Vagina (tissue), 2 donors: ENCODE measurements at places on chromosomes 3 and 15.
A peak's percentile ranks its signal among the peaks of the same experiment; 100 is the strongest.

- H3K36me3 ChIP-seq = no peaks in the 10 kb centered on the region
- no peak for DNase-seq
- no peaks in the 10 kb centered on the region for H3K27me3 ChIP-seq
- no peak overlapping the region for H3K4me3 ChIP-seq
- no peaks in the 10 kb centered on the region for H3K4me1 ChIP-seq
Measured at GRCh38 chr3:62201438-62202035, 171.8 kb downstream of the FEZF2 start.

- no peaks in the 10 kb centered on the region for H3K27me3 ChIP-seq
- peaks cover 33% of the 10 kb centered on the region for H3K4me1 ChIP-seq
Measured at GRCh38 chr3:58116985-58117384, 93.8 kb downstream of the DNASE1L3 start.

DNA sequence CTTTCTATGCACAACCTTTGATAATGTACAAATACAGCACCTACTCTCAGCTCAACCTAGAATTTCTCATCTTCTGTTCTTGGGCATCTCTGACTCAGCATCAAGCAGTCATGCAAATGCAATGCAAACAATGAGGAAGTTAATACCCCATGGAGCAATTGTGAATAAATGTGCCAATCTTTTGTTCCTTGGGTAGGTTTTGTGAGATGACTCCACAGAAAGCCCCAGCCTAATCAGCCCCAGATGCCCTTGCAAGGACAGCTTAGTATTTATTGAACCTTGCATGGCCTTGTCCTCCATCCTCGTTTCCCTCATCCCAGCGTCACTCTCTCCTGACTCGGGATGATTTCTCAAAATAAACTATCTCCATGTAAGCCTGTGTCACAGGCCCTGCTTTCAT is 494.7 kb upstream of the NECTIN3 start:
- no peaks in the 10 kb centered on the region for H3K4me1 ChIP-seq
- no peak overlapping the region for H3K4me3 ChIP-seq
- no peak overlapping the region for H3K27ac ChIP-seq
- no peaks in the 10 kb centered on the region for H3K36me3 ChIP-seq
- no peaks in the 10 kb centered on the region for H3K27me3 ChIP-seq

DNA sequence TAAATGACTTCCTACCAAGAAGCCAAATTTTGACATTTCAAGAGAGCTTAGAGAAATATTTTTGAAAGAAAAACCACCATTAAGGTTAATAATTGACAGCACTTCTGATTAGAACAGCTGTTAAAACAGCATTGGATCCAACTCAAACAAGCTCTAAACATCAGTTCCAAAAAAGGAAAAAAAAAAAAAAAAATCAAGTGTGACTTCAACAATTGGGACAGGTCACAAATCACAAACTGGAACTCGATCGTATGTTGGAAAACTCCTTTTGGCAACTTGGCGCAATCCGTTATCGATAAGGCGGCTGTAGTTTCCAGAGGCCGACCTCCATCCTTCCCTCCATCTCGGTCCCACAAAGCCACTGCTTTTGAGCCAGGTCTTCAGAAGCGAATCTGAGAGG is 17.8 kb downstream of the TLE3 start:
- no peaks in the 10 kb centered on the region for H3K27me3 ChIP-seq
- DNase-seq = no peak
- no peak overlapping the region for H3K27ac ChIP-seq
- H3K4me3 ChIP-seq = no peak overlapping the region

- DNase-seq = no peak
- H3K27me3 ChIP-seq = no peaks in the 10 kb centered on the region
- peak overlapping the region; percentile 50 for H3K4me3 ChIP-seq
- peak overlapping the region; percentile 87 for H3K27ac ChIP-seq
Measured at GRCh38 chr15:38073178-38073946, 138.9 kb downstream of the TMCO5A start.

- no peak overlapping the region for H3K27ac ChIP-seq
- peaks cover 36% of the 10 kb centered on the region for H3K4me1 ChIP-seq
- H3K27me3 ChIP-seq = no peaks in the 10 kb centered on the region
- no peaks in the 10 kb centered on the region for H3K36me3 ChIP-seq
Measured at GRCh38 chr15:99473981-99474906, 91.5 kb upstream of the MEF2A start.

DNA sequence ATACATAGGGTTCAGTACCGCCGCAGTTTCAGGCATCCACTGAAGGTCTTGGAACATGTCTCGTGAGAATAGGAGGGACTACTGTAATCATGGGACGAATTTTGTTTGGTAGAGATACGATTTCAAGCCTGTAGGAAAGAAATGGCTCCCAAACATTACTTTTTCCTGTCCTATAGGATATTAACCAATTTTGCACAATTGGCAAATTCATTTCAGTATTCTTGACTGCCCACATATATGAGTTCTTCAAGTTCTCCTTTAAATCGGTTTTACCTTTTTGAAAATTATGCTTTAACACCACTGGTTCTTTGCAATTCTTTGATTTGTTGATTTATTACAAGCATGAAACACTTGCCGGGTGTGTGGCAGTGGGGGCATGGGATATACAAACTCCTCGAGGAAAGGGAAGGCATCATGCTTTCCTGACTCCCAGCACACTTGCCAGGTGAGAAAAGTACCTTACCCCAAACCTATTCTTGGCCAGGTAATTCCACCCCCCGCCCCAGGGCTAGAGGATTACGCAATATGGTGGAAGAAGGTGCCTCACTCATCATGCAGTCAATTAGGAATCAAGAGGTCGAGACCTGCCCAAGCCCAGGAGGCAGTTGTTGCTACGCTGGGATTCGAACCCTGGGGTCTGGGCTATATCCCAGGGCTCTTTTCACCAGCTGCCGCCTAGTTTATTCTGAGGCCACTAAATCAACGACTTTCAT is 584 bp upstream of the LARS2 start:
- H3K36me3 ChIP-seq = no peaks in the 10 kb centered on the region
- H3K4me3 ChIP-seq = peak overlapping the region; percentile 77
- DNase-seq = no peak
- H3K27me3 ChIP-seq = no peaks in the 10 kb centered on the region
- peaks cover 17% of the 10 kb centered on the region for H3K4me1 ChIP-seq

DNA sequence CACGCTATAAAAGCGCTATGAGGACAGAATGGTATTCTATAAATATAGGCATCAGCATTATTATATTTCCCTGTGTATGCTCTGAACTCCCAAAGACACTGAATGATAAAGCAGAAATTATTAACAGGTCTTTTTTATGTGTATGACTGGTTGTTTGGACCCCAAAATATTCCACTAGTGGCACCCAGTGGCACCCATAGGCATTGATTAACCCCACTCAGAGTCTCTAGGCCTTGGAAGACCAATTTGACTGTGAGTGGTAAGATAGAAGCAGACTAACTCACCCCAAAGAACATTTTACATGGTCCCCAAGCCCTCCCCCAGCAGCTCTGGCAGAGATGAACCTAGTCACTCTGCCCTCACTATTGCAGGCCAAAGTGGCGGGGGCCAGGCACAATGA is 45.4 kb upstream of the UBE2E1 start:
- H3K4me1 ChIP-seq = peaks cover 5% of the 10 kb centered on the region
- H3K36me3 ChIP-seq = no peaks in the 10 kb centered on the region
- H3K27ac ChIP-seq = no peak overlapping the region
- H3K4me3 ChIP-seq = no peak overlapping the region
- no peak for DNase-seq

DNA sequence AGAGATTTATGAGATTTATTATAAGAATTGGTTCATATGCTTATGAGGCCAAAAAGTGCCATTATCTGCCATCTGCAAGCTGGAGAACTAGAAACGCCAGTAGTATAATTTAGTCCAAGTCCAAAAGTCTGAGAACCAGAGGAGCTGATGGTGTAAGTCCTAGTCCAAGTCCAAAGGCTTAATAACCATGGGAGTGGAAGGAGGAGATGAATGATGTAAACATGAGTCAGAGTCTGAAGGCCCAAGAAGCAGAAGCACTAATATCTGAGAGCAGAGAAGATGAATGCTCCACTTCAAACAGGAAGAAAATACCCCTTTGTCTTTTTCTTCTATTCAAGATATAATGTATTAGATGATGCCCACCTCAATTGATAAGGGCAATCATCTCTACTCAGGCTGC is 185.7 kb downstream of the CGGBP1 start:
- H3K27ac ChIP-seq = no peak overlapping the region
- no peaks in the 10 kb centered on the region for H3K36me3 ChIP-seq
- no peaks in the 10 kb centered on the region for H3K4me1 ChIP-seq
- no peak for DNase-seq
- H3K27me3 ChIP-seq = no peaks in the 10 kb centered on the region

DNA sequence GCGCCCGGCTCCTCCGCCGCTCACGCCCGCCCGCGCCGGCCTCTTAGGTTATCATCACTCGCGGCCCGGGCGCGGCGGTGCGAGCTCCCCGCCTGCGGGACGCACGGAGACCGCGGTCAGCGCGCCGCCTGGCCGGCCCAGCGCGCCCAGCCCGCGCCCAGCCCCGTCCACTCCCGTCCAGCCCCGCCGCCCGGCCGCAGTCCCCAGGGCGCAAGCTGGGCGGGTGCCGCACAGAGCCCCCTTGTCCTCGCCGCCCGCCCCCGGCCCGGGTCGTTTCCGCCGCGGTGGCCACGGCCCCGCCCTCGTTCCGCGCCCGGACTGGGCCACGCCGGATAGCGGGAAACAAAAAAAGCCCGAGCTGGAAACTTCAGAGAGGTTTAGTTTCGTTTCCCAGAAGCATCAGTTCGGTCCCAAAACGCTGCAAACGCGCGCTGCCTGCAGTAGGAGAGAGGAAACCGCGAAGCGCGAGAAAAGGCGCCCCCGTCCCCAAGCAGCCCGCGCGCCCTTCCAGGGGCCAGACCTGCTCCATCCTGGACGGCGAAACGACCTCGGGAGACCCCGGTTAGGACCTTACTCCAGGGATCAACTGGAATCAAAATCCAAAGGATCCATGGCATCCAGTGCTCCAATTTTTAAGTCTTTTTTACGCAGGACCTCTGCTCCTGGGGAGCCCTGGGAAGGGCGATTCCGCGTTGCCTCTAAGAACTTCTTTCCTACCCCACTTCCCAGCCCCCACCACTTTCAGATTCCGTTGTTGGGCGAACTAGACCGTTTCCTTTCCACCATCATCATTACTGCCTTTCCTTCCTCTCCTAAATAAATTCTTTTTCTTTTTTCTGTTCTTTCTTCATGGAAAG is at the start of gene ATP10A:
ATP10A (minus strand) TSS at position 217 of the 857 bp plus-strand sequence. CDS start 231 bp downstream, outside the sequence.
- H3K4me1 ChIP-seq = peaks cover 37% of the 10 kb centered on the region
- no peaks in the 10 kb centered on the region for H3K36me3 ChIP-seq
- DNase-seq = no peak

- peaks cover 9% of the 10 kb centered on the region for H3K4me1 ChIP-seq
- H3K27ac ChIP-seq = no peak overlapping the region
- H3K27me3 ChIP-seq = no peaks in the 10 kb centered on the region
- DNase-seq = no peak
- H3K36me3 ChIP-seq = no peaks in the 10 kb centered on the region
Measured at GRCh38 chr3:101963902-101964362, 114.6 kb downstream of the NFKBIZ start.

- DNase-seq = no peak
- no peak overlapping the region for H3K4me3 ChIP-seq
- no peaks in the 10 kb centered on the region for H3K4me1 ChIP-seq
- no peaks in the 10 kb centered on the region for H3K27me3 ChIP-seq
- H3K27ac ChIP-seq = no peak overlapping the region
Measured at GRCh38 chr15:96207377-96208006, 123.0 kb upstream of the NR2F2 start.

DNA sequence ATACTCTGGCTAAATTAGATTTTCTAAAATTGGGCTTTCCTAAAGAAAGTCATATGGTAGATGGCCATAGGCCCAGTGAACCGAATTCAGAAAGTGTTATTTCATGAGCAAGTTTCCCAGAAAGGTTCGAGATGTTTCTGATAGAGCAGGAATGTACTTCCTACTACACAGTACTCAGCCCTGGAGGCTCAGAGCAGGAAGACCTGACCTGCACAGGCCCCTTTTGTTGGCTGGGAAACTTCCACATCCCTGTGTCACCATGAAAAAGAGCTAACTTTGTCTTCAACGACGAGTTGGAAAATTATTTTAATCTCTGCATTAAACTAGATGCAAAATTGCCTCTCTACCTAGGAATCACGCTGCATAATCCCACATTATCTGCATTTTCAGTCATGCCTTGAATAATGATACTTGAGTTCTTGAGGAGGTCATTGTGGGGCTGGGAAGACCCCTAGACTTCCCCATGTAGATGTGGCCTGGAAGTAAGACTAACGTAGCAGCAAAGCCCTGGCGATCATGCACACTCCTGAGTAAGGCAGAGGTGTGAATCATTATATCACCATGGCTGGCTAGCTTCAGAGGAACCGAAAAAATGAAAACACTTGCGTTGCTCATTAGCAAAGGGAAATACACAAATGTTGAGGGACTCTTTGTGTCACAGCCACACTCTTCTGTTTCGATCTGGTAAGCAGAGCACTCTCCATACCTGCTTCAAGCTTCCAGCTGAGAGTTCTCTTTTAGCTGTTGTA is 47.1 kb downstream of the CMTM7 start:
- H3K36me3 ChIP-seq = no peaks in the 10 kb centered on the region
- H3K27me3 ChIP-seq = no peaks in the 10 kb centered on the region
- H3K4me1 ChIP-seq = no peaks in the 10 kb centered on the region

DNA sequence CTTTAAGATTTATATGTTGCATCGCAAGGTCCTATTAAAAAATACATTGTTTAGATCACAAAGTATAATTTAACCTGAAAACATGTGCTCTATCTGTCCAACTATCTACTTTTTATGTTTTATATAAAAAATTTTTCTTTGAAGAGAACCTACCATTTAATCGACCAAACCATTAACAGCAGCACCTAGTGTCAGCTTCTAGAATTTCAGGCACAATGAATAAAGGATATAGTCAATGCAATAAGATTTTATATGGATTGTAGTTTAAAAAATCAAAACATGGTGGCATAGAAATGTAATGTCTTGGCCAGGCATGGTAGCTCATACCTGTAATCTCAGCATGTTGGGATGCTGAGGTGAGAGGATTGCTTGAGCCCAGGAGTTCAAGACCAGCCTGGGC is 313.7 kb downstream of the GAP43 start:
- no peak overlapping the region for H3K27ac ChIP-seq
- H3K36me3 ChIP-seq = no peaks in the 10 kb centered on the region
- DNase-seq = no peak
- H3K4me1 ChIP-seq = no peaks in the 10 kb centered on the region

GRCh38 chr3:117101697-117102096 is 392.1 kb downstream of the TUSC7 start:
- DNase-seq = no peak
- H3K27me3 ChIP-seq = no peaks in the 10 kb centered on the region
- H3K36me3 ChIP-seq = no peaks in the 10 kb centered on the region
- H3K27ac ChIP-seq = no peak overlapping the region
- no peaks in the 10 kb centered on the region for H3K4me1 ChIP-seq

- no peak overlapping the region for H3K27ac ChIP-seq
- no peaks in the 10 kb centered on the region for H3K36me3 ChIP-seq
- DNase-seq = no peak
- H3K4me1 ChIP-seq = peaks cover 4% of the 10 kb centered on the region
Measured at GRCh38 chr3:69174871-69175737, 52.7 kb upstream of the LMOD3 start.

- no peaks in the 10 kb centered on the region for H3K27me3 ChIP-seq
- no peaks in the 10 kb centered on the region for H3K36me3 ChIP-seq
- DNase-seq = no peak
- no peak overlapping the region for H3K4me3 ChIP-seq
- peaks cover 45% of the 10 kb centered on the region for H3K4me1 ChIP-seq
Measured at GRCh38 chr3:187919544-187919943, 174.3 kb upstream of the BCL6 start.
